ENCODE measurements at places on chromosomes 7 and 10. TPM values are rescaled to one million over a fixed set of nuclear protein-coding genes. Genes with fewer than 3 reads are reported as not detected.

The PHKG1 gene
- 3.4 TPM for total RNA-seq

DNA sequence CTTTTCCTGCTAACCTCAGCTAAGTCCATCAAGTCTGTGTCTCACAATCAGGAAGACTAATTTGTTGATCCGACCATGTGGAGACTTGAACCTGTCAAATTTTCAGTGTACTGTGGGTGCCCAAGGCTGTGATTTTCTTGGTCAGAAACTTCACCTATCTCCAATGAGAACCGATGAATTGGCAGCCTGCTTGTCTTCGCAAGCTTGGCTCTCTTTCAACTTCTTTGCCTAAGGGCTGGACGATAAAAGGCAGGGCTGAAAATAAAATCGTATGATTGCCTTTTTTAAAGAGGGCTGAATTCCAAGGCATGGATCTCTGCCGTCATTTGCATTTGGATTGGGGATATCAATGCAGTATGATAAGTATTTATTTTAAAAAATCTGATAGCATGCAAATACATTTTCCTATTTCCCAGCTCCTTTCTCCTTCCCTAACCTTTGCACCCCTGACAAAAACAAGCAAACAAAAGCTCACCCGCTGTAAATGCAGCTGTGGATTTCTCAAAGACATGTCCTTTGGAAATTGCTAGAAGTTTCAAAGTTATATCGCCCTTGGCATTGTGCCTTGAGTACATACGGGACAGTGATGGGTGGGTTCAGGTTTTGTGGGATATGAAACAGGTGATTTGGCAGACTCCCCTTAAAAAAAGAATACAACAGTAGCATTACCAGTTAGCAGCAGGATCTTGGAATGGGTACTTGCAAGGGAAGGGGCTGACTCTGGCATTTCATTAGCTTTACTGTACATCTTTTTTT lies 80.6 kb downstream of the NPTX2 start:
- no peak for DNase-seq

DNA sequence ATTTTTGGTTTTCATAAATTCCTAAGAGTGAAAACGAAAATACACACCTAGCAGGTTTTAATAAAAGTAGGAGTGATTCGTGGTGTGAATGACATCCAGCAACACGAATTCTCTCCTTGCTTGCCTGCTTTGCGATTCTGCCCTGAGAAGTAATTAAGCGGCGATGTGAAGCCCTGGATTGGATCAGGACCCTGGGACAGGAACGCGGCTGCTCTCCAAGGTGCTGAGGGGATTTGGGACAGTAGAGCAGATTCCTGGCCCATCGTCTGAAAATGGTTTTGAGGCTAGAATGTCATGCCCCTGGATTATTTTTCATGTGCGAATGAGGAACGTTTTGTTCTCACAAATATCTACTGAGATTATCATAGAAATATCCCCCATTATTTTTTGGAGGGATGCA lies 7.8 kb downstream of the NPS start:
- DNase-seq: no peak

DNA sequence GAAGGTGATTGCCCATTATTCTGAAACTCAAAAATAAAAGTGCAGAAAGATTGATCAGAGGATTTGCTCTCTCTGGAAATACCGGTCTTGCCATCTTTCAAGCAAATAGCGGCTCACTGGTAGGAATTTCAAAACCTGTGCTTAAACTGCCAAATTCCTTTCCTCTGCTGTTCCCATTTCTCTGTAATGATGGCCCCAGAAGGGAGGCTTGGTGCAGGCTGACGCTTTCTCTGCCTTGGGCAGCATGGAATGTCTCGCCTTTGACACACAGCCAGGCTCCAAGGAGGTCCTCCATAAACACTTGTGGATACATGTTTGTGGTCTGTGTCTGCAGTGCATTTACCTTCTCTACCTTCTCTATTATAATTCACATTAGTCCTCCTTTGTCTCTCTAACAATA lies 146.8 kb downstream of the HIBADH start:
- no peak for DNase-seq

DNA sequence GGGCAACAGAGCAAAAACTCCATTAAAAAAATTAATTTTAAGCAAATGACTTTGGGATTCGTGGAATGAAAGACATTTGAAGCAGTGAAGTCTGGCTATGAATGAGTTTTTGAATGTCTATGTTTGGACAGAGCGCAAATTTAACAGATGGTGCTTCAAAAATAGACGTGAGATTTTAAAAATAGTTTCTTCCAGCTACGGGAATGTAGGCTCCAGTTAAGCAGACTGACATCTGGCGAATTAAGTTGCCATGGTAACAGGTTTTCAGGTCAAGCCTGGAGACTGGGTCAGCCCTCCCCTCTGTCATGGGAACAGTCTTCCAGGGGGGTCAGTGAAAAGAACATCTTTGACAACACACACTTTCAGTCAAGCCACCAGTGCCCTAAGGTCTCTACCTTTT lies 62.0 kb downstream of the MYOF start:
- no peak for DNase-seq

- no peak for DNase-seq
Observed at GRCh38 chr7:75028299-75028698, 45.3 kb downstream of the RCC1L start.

The TRRAP gene
- 9.6 TPM for total RNA-seq
